ENCODE measurements at places on chromosomes 2 and 18.

GRCh38 chr2:98932778-98933343 is 3.2 kb downstream of the CRACDL start:
- no peak for DNase-seq

GRCh38 chr2:120771111-120771780 is 35.6 kb downstream of the GLI2 start:
- DNase-seq = no peak

GRCh38 chr18:74291771-74292540 is at the start of gene CYB5A:
Gene CYB5A, minus strand, starts transcription at chr18:74291963. Its CDS starts 88 bp downstream, at chr18:74291875.
- DNase-seq = peak; percentile 98

DNA sequence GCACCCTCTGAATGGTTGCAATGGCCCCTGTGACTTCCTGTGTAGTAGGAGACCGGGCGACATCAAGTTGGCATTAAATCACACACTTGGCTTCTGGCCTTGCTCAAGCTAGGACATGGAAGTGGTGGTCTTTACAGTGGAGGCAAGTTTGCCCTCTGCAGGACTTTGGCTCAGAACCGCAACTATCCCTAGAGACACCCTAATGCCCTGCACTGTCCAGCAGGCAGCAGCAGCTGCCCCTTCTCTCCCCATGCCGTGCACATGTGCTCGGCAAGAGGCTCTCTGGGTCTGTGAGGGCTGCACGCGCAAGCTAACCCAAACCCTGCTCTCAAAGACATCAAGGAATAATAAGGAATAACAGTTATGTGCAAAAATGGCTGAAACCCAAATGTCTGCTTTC is 106.5 kb downstream of the COL6A3 start:
- DNase-seq = no peak

DNA sequence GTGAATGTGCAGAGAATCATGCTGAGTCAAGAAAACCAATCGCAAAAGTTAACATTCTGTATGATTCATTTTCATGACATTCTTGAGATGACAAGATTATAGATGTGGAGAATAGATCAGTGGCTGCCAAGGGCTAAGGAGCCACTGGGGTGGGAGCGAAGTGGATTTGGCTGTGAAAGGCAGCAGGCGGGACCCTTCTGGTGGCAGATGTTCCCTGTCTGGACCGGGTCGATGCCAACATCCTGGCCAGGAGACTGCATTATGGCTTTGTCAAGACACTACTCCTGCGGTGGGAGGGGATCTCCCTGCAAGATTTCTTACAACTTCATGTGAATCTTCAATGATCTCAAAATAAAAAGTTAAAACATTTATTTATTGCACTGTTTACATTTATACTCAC is 427.9 kb downstream of the GALR1 start:
- DNase-seq = no peak

DNA sequence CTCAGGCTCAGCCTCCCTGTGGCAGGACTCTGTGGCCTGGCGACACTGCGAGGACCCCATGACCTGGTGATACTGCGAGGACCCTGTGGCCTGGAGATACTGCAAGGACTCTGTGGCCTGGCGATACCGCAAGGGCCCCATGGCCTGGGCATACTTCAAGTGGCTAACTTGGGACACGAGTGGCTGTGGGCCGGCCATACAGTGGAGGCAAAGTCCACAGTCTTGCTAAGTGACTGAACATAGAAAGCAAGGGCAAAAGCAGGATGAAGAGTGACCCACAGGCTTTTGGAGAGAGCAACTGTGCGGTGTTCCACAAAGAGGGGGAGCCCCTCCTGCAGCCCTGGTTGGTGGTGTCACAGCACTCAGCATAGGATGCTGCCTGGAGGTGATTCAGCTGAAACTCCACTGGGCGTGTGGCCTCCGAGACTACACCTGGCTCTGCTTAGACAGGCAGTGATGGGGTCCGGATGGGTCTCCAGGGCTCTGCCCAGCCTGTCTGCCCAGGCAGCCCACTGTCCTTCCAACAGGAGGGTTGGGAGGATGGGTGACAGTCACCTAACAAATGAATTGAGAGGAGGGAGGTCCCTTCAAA is 691.0 kb upstream of the HS6ST1 start:
- DNase-seq = no peak

DNA sequence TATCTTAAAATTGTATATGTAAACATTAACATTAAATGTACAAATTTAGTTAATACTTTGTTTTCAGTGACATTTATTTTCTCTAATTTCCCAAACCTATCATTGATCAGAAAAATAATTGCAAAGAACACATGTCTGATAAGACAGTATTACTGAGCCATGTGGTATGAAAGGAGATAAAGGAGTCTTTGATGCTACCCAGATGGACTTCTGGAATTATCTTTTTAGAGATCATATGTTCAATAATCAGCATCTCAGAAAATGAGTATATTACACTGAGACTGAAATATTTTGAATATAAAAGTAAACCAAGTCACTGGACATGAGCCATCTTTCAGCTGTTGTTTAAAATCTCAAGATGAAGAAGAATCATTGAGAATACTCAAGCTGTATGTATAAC is 153.3 kb downstream of the PHLPP1 start:
- no peak for DNase-seq

DNA sequence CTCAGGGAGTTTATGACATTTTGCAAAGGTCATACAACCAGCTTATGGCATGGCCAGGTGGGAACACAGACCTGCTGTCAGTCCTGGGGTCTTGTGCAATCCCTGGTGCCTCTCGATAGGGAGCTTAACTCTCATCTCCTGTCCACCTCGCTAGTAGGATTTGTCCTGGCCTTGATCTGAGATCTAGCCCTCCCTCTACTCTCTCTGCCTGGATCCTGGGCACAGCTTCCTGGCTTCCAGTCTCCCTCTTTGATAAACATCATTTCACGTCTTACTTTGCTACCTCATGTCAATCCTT is 13.8 kb downstream of the GALR1 start:
- DNase-seq = no peak

DNA sequence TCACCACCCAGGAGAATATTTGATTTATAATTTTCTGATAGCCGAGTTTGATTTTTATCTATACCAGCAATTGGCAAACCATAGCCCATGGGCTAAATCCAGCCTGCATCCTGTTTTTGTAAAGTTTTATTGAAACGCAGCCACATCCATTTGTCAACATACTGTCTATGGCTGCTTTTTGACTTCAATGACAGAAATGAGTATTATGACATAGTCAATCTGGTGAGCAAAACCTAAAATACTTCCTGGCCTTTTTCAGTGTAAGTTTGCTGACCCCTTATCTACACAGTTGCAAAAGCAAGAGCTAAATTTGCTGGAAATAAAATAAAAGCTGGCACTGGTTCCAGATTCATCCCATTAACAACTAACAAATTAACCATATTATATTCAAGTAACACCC is 79.8 kb upstream of the SLC25A52 start:
- no peak for DNase-seq

GRCh38 chr2:174027956-174028355 is 62.8 kb upstream of the SP3 start:
- no peak for DNase-seq

- DNase-seq = no peak
Measured at GRCh38 chr2:178512484-178512883, 32.2 kb downstream of the PLEKHA3 start.

GRCh38 chr2:41827354-41827971 is 220.4 kb upstream of the PKDCC start:
- DNase-seq = no peak

DNA sequence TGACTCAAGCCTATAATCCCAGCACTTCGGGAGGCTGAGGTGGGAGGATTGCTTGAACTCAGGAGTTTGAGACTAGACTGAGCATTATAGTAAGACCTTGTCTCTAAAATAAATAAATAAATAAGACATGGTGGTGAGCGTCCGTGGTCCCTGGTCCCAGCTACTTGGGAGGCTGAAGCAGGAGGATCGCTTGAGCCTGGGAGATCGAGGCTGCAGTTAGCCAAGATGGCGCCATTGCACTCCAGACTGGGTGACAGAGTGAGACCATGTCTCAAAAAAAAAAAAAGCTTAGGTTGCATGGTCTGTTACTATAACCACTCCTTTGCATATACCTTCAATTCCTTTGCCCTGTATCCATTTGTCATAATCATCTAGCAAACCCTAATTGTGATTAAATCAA is 3.7 kb downstream of the CYP20A1 start:
- DNase-seq = no peak

DNA sequence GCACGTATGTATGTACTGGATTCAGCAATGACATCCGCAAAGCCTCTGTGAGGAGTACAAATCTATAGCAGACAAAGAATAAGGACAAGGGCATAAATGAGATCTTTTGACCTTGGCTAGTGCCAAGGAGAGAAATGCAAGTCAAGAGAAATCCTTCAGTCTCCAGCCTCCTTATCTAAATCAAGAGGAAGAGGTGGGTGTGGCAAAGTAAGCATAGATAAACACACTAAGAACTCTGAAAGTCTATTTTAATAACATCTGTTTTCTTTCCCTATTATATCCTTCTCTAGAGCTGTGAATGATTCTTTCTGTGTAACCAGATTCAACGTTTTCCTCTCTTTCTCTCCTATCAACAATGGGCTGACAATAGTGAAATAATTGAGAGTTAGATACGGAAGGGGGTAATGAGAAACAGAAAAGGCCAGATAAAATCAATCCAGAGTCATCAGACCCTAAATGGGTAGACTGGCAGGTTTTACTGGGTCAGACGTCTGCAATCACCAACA is 118.5 kb upstream of the ZFP36L2 start:
- no peak for DNase-seq

DNA sequence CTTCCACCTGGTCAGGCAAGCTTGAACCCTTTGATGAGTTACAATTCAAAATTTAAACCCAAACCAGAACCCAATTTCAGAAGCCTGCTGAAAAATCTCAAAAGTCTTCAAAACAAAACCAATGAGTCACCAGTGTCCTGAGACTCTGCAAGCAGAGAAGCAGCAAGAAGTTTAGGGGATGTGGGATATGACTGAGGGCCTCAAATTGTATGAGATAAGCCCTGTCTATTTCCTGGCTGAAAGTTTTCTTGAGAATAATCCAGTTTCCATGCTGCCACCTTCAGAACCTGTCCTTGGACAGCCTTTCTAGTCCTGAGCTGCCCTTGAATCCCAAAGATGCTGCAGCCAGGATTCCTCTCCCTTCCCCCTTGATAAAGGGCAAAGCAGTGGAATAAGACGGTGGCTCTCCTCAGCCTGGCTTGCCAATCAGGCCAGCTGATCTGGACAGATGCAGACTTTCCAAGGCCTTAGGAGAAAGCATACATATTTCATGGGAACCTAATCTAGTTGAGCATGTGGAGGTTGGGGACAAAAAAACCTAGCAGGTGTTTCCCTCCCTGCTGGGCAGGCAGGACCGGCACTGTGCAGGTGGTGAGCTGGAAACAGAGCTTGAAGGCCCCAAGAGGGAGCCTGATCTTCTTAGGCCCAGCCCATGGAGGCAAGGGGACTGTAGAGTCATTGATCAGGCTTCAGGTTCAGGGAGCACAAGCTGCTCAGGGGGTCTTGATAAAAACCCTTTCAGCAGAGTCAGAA is 278.0 kb upstream of the MGAT5 start:
- no peak for DNase-seq

GRCh38 chr2:227404585-227405271 is 17.0 kb upstream of the SCYGR1 start:
- DNase-seq = no peak

GRCh38 chr2:24490181-24490689 is 819 bp upstream of the NCOA1 start:
- no peak for DNase-seq

DNA sequence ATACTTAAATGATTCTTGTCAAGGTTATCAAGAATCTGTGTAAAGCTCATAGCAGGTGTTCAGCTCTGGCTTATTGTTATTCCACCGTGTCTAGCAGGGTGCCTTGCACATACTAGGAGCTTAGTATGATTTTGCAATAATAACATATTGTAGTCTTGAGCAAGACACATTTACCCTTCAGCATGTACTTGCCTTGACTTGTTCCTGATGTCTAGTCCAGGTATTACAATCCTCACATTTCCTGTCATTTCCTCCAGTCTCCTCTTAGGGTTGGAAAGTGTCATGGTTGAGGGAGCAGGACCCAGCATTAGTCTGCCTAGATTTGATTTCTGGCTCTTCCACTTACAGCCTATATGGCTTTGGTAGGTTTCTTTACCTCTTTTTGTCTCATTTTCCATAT is 246.1 kb downstream of the RAD51AP2 start:
- DNase-seq = no peak

GRCh38 chr18:10100196-10100595 is 186.4 kb downstream of the VAPA start:
- DNase-seq = no peak

- no peak for DNase-seq
Measured at GRCh38 chr2:165825041-165825440, 31.0 kb upstream of the GALNT3 start.

DNA sequence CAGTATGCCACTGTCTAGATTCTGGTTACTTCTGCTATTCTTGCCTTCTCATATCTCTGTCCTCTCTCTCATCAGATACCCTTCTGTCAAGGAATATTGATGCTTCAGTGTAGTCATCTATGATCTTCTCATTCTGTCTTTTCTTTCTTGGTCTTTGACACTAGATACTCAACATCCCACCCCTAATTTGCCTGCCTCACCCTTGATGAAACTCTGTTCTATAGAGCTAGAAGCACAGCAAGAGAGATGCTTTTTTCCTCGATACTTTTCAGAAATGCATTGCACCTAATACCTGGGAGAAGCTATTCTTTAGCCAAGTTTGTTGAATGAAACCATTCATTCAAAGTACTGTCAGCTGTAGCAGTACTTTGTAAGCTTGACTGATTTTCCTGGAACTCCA is 9.5 kb downstream of the SEPTIN2 start:
- DNase-seq = no peak

GRCh38 chr2:106642679-106643078 is 155.5 kb downstream of the CD8B2 start:
- no peak for DNase-seq

DNA sequence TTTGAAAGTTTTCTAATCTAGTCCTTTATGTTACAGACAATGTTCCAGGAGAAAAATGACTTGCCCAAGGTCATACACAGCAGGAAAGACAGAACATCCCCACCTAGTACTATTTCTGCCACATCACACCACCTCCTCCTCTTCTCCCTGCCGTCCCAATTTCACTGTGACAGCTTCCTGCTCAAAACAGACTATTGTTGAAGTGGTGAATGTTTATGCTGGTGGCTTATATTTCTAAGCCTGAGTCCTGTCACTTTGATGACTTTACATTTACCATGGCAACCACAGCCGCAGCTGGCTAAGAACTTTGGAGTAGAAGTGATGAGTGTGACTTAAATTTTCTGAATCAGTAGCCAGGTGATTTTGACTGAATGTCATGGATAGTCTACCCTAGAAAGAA is 10.0 kb downstream of the GALNT5 start:
- no peak for DNase-seq

DNA sequence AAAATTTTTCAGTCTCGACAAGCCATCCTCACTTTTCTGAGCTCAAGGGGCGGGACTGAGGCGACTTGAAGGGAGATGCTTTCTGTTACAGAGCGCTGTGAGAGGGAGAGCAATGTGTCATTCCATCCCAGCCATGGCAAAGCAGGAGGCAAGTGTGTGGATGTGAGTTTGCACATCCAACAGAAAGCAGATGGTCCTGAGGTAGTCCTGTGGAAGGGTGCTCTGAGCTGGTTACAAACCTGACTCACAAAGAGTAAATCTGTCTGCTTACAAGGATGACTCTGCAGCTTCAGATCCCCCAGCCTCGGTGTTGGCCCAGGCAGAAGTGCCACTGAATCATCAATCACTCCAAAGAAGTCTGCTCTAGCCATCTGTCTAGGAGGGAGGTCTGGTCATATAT is 482.0 kb upstream of the DCC start:
- no peak for DNase-seq

Data from activated CD4-positive, alpha-beta T cell treated with anti-CD3 and anti-CD28 coated beads for 4 hours (primary cell).